ENCODE measurements at places on chromosomes 16 and 17. TPM values are rescaled to one million over a fixed set of nuclear protein-coding genes. Genes with fewer than 3 reads are reported as not detected.

GRCh38 chr17:29864615-29865014, 65.4 kb downstream of the SSH2 start:
- DNase-seq: no peak

- no peak for DNase-seq
Measured at GRCh38 chr17:80885947-80886582, 105.6 kb upstream of the CHMP6 start.

DNA sequence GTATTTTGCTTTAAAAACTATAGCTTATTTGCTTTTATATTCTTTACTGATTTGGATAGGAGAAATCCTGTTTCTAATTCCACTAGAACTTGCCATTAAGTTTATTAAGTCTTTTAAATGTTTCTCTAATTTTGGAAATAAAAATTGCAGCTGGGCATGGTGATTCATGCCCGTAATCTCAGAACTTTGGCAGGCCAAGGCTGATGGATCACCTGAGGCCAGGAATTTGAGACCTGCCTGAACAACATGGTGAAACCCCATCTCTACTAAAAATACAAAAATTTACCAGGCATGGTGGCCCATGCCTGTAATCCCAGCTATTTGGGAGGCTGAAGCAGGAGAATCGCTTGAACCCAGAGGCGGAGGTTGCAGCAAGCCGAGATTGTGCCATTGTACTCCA, 30.7 kb downstream of the DNAH17 start:
- DNase-seq: no peak

GRCh38 chr16:58062821-58063220, 37.3 kb downstream of the MMP15 start:
- no peak for DNase-seq

DNA sequence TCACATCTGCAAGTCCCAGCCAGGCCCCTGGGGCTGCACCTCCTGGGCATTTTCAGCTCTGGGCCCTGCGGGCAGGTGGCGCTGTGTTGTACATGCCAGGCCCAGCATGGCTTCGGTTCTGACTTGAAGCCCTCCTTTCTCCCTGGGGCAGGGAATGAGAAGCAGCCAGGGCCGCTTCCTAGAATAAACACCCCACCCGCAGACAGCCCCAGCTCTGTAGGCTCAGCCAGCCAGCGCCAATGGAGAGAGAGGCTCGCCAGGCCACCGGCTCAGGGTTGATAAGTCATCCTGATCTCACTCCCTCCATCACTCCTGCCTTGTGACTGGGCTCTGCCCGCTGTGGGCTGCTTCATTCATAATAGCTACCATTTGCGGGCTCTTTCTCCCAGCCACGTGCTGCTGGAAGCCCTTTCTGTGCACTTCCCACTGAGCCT, 6.0 kb upstream of the GLIS2 start:
- DNase-seq: no peak

The NLRC5 gene
- total RNA-seq: 2.7 TPM

DNA sequence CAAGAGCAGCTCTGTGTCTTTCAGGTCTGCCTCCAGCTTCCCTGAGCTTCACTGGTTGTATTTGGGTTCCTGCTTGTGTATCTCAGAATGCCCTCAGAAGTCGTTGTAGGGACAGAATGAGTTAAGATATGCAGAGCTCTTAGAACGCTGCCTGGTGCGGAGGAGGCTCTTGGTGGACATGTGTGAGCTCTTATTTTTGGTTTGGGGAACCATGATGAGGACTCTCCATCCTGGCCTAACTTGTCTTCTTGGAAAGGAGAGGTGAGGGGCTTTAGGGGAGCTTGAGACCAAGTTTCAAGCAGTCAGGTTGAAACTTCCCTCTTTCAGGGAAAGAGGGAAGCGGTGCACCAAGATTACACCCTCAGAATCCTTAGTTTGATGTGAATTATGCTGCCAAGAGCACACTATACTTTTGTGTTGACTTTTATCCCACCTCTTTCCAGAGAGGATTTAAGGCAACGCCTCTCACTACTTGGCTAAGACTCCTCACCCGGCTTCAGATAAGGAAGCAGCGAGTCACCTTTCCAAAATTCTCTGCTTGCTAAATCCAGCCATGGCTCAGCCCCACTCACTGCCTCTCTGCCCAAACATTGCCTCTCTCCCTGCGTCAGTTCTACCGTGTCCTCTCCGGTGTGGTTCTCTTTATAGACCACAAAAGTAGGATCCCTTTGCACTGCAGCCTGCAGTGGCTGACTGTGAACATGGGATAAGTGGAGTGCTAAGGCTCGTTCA, 12.7 kb downstream of the CDK5RAP3 start:
- DNase-seq: no peak

- DNase-seq: no peak
Measured at GRCh38 chr16:52209227-52209626, 337.7 kb downstream of the TOX3 start.

DNA sequence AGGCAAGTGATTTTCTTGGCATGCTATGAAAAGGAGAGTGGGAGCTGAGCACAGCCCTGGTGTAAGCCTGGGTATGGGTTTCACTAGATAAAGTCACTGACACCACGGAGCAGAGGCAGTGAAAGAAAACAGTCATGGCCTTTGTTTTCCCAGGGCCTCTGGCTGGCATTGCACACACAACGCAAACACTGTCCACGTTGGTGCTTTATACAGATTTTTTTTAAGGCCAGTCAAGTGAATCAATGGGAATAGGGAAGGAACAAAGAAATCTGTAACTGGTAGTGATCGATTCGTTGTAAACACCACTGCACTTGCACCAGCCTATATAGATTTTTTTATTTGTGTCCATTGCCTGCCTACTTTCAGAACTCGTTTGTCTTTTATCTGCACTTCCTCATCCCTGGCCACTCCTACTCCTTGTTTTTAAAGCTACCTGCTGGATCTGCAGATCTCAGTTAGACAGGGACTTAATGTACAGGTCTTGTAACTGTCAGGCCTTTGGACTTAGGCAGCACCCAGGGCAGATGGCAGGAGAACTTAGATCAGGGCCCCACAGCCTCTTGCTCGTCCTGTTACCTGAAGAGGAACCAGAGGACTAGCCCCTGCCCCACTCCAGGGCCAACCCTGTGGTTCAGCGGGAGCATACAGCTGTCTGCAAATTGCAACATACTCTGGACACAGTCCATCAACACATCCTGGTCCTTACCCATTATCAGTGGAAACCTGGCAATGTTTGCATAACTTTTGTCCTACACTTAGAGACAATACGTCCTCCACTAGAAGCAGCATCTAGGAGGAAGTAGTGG, 10.6 kb upstream of the TMIGD1 start:
- DNase-seq: no peak

DNA sequence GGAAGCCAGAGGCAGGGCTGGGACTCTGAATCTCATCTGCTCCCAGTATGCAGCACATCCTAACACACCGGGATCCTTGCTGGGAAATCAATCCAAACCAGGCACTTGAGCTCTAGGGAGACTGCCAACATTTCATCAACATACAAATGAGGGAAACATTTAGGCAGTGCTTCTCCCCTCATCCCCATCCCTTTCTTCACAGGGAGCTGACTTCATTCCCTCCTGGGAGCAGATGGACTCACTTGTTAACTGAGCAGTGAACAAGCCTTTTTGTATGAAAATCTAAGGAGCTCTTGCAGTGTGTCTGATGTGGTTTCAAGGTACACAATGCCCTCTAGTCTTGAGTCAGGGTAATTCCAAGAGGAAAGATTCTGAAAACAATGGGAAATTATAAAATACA, 96.3 kb downstream of the TMEM114 start:
- DNase-seq: no peak

DNA sequence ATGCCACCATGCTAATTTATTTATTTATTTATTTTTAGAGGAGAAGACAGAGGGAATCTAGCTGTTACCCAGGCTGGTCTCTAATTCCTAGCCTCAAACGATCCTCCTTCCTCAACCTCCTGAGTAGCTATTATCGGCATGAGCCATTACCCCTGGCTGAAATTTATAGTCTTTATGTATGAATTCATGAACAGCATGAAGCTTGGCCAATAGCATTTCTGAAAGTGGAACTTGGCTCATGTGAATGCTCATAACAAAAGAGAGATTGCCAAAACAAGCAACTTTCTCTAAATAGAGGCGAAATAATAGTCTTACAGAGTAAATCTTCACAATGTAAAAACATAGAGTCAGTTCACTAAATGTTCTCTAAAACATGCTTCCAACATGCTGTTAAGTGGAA, 30.1 kb upstream of the SMURF2 start:
- DNase-seq: no peak

GRCh38 chr16:85052536-85052935, 24.9 kb downstream of the KIAA0513 start:
- DNase-seq: no peak

The SAMD14 gene
- 2.2 TPM for total RNA-seq

The USP6 gene
- 0.22 TPM for total RNA-seq

- no peak for DNase-seq
Measured at GRCh38 chr17:76925441-76925891, 57.3 kb downstream of the MGAT5B start.

The PRR35 gene
- 0.12 TPM for total RNA-seq

DNA sequence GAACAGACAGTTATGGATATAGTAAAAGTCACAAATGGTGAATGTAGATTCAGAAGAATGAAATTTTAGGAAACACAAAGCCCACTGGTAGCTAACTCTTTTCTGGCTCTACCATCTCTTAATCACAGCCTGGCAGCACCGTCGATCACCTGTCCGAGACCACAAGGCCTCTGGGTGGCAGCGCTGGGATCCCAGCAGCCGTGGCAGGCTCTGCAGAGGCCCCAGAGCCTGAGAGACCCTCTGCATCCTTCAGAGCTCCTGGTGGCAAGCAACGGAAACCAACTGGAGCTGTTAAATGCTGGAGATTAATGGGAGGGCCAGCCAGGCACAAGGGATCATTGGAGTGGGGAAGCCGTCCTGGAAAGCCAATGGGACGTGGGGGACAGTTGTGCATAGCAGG, 26.3 kb downstream of the LAT start:
- no peak for DNase-seq

- no peak for DNase-seq
Measured at GRCh38 chr16:87369796-87370719, 13.5 kb downstream of the FBXO31 start.

The ARHGDIG gene
- 2.5 TPM for total RNA-seq

The WNT9B gene
- 0.89 TPM for total RNA-seq

DNA sequence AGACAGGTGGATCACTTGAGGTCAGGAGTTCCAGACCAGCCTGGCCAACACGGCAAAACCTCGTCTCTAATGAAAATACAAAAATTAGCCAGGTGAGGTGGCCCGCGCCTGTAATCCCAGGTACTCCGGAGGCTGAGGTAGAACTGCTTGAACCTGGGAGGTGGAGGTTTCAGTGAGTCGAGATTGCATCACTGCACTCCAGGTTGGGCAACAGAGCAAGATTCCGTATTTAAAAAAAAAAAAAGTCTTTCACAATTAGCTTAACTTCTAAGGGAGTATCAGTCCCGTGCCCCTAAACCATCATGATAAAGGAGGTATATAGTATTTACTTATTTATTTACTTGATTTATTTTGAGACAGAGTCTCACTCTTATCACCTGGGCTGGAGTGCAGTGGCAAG, 3.4 kb upstream of the MEFV start:
- no peak for DNase-seq

The AATF gene
- total RNA-seq: 47.8 TPM

- DNase-seq: no peak
Measured at GRCh38 chr16:2511128-2511800, 2.5 kb upstream of the ATP6V0C start.

DNA sequence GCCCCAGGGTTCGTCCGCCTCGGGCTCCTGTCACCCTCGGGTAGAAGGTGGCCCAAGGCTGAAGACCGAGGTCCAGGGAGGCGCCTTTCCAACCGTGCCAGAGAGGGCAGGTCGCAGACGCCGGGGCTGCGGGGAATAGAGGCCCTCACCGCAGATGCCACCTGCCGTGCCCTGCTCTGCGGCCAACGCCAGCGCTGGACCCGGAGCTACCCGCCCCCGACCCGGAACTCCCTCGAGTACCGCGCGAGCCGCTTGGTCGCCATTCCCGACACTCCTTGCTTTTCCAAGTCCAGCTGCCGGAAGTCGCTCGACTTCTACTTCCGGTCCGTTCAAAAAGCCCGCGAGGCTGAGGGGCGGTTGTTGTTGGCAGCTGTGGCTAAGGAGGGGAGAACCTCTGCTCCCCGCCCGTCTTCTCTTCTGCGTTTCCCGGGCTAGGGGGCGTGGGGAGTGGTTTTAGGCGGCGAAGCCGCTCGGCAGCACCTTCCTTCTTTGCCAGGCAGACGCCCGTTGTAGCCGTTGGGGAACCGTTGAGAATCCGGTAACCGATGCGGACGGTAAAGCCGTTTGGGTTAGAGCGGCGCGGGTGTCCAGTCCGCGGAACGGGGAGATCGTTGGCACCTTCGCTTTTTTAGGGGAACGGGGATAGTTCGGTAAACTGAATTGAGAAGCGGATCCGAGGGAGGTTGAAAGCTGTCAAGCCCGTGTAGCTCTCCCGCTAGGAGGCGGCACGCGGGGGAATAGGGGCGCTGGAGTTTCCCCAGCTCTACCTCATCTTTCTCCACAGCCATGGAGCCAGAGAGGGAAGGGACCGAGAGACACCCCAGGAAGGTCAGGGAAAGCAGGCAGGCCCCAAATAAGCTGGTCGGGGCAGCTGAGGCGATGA, at the start of the genes ERI2 and REXO5:
ERI2 (minus strand) TSS at position 305 of the 883 bp plus-strand sequence; CDS start at position 263, 42 bp downstream.
REXO5 (plus strand) TSS at position 360 of the 883 bp plus-strand sequence; CDS start at position 787, 427 bp downstream.
- peak; percentile 94 for DNase-seq

The KRT39 gene
- total RNA-seq: 0.70 TPM

The ZG16 gene
- total RNA-seq: 1.5 TPM

The CIBAR2 gene
- total RNA-seq: 4.9 TPM

DNA sequence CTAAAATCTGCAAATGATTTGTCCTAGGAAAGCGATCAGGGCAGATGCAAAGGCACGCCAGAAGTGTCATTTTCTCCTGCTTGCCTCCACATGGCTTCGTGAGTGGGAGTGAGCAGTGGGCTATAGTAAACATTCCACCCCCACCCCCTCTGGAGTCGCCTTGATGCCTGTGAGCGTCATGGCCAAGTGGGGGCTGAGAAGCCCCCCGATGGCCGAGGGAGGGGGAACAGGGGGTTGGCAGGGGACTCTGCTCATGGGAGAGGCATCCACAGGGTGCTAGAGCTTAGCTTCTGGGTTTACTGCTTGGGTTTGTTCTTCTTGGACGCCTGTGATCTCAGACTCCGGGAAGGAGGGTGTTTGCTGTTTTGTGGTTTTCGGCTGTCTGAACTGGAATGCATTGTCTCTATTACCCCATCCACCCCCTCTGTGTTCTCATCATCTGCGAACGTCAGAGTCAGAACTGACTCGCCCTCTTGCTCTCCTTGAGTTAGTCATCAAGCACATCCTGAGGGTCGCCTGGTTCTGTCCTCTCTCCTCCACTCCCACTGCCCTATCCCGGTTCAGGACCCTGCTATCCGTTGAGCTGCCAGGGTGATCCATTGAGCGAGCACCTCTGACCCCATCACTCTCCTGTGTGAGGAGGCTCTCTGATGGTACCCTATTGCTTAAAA, 15.4 kb downstream of the TNS4 start:
- no peak for DNase-seq

The CAMTA2 gene
- 26.3 TPM for total RNA-seq

GRCh38 chr17:40984226-40984625, at the start of gene KRT40:
Gene KRT40, minus strand, starts transcription at chr17:40984326. Its CDS starts 53 bp downstream, at chr17:40984273.
- DNase-seq: no peak

GRCh38 chr16:89378947-89379771, 111.2 kb downstream of the ANKRD11 start:
- DNase-seq: no peak

The HSPB9 gene
- total RNA-seq: not detected

The RAB34 gene
- 54.2 TPM for total RNA-seq

The TNFSF13 gene
- total RNA-seq: 3.5 TPM

- DNase-seq: no peak
Measured at GRCh38 chr17:70144260-70144846, 25.0 kb upstream of the KCNJ2 start.
